ENCODE measurements at places on chromosomes 3 and 15.

GRCh38 chr3:126524429-126524988, 554 bp downstream of the CHST13 start:
- no peak for DNase-seq

DNA sequence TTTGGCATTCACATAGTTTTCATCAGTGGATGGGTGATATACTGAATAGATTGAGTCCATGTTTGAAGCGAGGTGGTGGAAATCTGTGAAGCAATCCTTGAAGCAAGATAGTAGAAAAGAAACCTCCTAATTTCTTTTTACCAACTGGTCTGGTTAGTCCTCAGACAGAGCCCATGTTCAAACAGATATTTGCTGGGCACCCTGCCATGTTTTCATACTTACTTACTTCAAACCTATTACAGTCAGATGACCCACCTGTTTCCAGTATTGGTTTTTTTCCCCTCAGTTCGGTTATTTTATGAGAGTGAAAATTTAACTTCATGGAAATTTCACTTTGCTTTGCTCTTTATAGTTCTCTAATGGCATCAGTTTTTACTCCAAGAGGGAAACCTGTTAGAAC, 23.7 kb downstream of the EXOSC7 start:
- DNase-seq = no peak

DNA sequence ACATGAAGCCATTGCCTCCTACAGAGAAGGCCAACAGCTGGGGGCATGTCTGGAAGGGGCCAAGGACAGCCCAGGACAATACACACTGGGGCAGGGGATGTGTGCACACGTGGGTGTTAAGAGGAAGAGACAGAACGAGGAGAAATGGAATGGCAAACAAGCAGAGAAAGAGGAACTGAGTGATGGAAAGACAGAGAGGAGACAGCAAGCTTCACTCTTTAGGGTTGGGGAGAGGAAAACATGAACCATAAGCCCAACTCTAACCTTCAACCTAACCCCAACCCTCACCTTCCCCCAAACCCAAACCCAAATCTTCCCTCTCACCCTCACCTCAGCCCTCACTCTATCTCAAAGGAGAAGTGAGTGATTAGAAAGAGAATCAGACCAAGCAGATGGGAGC, 11.9 kb upstream of the PARL start:
- no peak for DNase-seq

GRCh38 chr15:52870015-52870414, 79.9 kb upstream of the ONECUT1 start:
- DNase-seq = no peak

DNA sequence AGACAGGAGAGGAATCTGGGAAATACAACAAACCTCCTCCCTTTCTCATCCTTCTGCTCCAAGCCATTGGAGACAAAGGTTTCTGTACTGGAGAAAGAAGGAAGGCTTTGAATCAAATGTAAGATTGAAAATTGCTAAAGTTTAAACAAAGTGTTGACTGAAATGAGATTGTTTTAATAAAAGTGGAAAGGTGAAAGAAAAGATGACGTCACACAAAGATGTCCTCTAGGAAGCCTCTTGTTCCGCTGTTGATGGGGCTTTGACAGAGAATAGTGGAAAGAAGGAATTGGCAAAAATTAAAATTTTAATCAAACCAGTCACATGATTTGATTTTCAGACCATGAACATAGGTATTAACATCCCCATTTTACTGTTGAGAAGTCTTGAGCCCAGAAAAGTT, 967.6 kb downstream of the NAALADL2 start:
- no peak for DNase-seq

- no peak for DNase-seq
Observed at GRCh38 chr15:33142708-33143107, 51.8 kb downstream of the FMN1 start.

GRCh38 chr3:177578488-177578887, 381.2 kb upstream of the TBL1XR1 start:
- no peak for DNase-seq

DNA sequence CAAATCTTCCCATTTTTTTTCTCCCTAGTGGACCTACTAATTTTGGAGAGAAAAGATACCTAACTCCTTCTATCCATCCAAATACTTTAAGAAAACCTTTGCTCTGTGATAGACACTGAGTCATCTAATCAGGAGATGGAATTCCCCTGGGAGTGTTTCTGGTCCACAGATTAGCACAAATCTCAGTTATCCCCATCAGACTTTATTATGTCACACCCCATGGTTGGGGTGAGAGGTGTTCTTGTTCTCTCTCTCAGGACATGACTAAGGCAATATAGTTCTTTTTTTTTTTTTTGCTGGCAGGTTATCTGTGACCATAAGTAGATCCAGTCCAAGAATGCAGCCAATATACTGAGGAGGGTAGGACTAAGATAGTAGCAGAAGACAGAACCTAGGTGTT, 15.8 kb downstream of the SLC9A9 start:
- DNase-seq = no peak

DNA sequence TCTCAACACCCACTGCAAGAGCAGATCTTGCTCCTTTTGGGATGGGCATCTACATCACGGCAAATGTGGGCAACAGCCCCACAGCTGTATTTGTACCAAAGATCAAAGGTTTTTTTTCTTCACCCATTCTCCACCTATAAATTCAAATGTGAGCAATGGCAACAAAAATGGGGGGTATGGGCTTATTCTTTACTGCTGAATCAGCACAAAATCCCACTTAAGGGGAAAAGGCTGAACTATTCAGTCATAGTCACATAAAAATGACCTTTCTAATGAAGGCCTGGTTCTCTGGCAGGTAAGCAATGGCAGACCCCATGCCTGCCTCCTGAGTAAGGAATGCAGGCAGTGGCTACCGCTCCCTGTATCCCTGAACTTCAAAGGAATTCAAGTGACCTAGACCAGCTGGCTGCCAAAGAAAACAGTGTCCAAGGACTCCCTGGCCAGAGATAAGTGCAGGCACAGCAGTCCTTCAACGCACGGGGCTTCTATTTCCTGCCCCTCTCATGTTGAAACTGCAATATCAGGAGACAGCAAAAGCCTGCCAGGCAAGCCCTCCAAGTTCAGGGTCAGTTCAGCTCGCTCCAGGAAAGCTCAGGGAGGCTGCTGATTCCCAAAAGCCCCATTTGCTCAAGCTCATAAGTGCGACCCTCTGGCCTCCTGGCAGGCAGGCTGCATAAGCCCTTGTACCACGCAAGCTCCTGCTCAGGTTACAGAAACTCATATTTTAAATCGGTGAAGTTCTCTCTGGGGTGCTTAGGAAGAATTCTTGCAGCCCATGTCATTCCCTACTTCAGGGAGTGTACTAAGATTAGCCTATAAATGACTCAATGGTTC, 134.1 kb downstream of the PDZRN3 start:
- DNase-seq = peak; percentile 20

DNA sequence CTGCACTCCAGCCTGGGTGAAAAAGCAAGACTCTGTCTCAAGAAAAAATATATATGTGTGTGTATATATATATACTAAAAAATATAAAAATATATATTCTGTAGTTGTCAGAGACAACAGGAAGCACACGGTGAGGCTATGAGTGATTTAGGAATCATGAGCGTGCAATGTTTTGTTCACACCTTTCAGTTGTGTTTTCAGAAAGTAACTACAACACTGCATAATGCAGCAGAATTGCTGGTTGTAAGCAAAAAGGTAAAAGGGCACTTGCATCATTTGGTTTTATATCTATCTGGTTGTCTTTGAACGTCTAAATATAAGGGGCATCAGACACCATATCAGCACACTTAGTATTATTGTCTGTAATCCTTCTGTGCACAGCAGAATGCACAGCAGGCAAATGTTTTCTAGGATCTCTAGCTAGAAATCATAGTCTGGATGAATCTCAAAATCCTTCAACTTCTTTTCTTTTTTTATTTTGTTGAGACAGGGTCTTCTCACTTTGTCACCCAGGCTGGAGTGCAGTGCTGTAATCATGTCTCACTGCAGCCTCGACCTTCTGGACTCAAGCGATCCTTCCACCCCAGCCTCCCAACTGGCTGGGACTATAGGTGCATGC, 44.8 kb downstream of the CCR3 start:
- no peak for DNase-seq

GRCh38 chr3:161571951-161572350, 75.3 kb downstream of the OTOL1 start:
- no peak for DNase-seq

GRCh38 chr3:97646932-97647331, 117.6 kb upstream of the ARL6 start:
- DNase-seq = no peak
